Activated naive CD8-positive, alpha-beta T cell treated with anti-CD3 and anti-CD28 coated beads, Interleukin-2, amount 50 U/mL, for 24 hours (primary cell): ENCODE measurements at places on chromosomes 1 and 21.
A peak's percentile ranks its signal among the peaks of the same experiment; 100 is the strongest.

GRCh38 chr1:66527686-66528085 is 6.3 kb upstream of the SGIP1 start:
- no peak for DNase-seq

GRCh38 chr1:47766832-47767740 is 230.1 kb downstream of the TRABD2B start:
- no peak for DNase-seq

DNA sequence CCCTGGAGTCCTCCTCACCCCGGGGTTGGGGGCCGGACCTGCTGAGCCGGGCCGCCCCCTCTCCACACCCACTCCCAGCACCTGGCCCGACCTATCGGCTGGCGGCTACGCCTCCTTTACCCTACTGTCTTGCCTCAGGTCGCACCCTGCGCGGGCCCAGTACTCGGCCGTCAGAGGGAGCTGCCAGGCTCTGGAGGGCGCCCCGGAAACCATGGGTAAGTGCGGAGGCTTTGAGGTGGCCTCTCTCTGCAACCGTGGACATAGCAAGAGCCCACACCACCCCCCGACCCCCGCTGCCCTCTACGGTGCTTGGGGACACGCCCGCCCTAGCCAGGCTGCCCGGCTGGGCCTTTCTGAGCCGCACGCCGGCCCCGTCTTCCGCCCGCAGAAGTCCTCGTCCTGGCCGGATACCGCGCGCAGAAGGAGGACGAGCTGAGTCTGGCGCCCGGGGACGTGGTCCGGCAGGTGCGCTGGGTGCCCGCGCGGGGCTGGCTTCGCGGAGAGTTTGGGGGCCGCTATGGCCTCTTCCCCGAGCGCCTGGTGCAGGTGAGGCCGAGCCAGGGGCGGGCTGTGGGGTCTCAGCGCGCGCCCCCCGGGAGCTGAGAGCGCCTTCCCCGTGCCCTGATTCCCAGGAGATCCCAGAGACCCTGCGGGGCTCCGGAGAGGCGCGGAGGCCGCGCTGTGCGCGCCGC is at the start of gene SH3D21:
SH3D21 (plus strand) TSS at position 159 of the 692 bp plus-strand sequence; CDS start at position 212, 53 bp downstream.
- DNase-seq, result peak; percentile 57

DNA sequence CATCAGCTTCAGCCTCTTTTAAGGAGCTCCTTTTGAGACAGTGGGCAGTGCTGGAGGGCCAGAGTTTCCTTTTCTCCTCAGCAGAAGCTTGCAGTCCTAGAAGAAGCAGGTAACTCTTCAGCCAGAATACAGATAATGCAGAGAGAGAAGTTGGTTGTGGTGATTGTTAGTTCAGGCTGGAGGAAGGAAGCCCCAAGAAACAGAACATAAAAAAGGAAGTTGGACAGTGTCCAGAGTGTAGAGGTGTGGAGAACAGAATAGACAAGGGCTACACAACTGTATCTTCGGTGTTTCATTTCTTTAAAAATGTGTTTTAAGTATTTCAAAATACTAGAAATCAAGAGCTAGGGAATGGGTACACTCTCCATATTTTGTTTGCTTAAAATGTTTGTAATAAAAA is 6.4 kb upstream of the TACSTD2 start:
- no peak for DNase-seq

- DNase-seq, result no peak
These were observed 14.3 kb downstream of the SMG5 start for GRCh38 chr1:156268336-156268735.

DNA sequence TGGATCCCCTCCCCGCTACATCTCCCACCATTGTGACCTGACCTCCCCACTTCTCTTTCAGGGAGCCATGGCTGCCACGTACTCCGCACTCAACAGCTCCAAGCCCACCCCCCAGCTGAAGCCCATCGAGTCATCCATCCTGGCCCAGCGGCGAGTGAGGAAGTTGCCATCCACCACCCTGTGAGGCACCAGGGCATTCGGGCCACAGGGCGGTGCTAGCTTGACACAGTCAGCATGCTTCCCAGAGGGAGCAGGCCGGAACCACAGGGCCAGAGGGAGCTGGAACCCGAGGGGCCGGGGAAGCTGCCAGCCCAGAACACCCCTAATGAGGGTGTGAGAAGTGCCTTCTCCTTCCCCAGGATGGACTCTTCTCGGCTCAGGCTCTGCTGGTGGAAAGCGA is 44.5 kb downstream of the RPS6KA1 start:
- no peak for DNase-seq

GRCh38 chr1:89701746-89702241 is 68.9 kb downstream of the LRRC8C start:
- DNase-seq, result peak; percentile 71

DNA sequence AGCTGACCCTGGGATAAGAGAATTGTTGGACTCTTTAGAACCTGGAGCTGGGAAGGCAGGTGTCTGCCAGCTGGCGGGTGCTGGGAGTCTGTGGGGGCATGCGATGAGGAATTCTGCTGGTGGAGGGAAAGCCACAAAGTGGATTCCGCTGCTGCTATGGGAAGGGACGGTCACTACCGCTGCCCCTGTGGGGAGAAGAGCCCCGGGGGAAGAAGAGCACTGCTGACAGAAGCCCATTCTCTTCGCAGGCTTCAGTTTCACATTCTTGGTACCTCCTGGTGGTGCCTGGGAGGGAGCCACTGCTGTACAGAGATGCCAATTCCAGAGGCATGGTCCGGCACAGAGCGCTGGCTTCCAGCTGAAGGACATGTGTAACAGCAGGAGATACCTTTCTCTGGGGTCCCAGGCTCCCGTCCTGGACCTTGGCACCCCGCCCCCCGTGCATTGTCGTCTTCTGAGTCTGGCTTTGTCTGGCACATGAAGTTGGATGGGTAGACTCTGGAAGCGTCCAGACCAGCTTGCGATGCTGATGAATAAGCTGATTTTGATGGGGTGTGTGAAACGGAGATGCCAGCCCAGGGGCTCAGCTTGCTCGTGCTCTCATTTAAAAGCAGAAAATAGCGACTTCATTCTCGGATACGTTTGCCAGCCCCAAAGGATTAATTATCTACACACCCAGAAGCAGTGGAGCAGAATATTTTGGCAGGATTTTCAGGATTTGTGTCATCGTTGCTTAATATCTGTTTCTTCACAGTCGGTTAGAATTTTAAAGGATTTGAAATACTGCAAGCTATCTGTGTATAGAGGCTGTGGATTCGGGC is 13.2 kb downstream of the PDXK start:
- no peak for DNase-seq

GRCh38 chr1:81989524-81989923 is 188.8 kb downstream of the ADGRL2 start:
- DNase-seq, result no peak

DNA sequence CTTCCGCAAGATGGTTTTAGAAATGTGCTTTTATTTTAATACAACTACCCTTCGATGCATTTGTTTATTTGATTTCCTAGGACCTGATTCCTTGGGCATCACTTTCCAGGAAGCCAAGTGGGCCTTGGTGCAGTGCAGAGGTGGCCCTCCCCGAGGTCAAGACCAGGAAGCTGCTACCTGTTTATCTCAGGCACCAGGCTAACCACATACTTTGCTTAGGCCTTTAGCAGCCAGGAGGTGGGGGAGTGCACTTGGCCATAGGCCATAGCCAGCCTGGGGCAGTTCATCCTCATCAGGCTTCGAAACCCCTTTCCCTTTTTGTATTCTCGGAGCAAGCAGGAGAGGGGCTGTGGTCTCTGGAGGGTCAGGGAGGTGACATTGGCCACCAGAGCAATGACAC is 45.4 kb downstream of the SMYD2 start:
- DNase-seq, result no peak

DNA sequence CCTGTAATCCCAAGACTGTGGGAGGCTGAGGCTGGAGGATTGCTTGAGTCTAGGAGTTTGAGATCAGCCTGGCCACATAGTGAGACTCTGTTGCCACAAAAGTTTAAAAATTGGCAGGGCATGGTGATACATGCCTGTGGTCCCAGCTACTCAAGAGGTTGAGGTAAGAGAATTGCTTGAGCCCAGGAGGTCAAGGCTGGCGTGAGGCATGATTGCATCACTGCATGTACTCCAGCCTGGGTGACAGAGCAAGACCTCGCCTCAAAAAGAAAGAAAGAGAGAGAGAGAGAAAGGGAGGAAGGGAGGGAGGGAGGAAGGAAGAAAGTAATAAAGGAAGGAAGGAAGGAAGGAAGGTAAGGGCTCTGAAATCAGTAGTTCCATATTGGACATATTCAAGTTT is 25.0 kb downstream of the GLUL start:
- no peak for DNase-seq

- peak; percentile 67 for DNase-seq
These were observed at the start of gene MX2 for GRCh38 chr21:41361786-41362604. MX2 (plus strand) TSS chr21:41362027; CDS start chr21:41376907, 14,880 bp downstream.

GRCh38 chr1:212491454-212491853 is 58.7 kb downstream of the NENF start:
- no peak for DNase-seq

- no peak for DNase-seq
These were observed 130.4 kb upstream of the ADGRL2 start for GRCh38 chr1:81670286-81670685.

DNA sequence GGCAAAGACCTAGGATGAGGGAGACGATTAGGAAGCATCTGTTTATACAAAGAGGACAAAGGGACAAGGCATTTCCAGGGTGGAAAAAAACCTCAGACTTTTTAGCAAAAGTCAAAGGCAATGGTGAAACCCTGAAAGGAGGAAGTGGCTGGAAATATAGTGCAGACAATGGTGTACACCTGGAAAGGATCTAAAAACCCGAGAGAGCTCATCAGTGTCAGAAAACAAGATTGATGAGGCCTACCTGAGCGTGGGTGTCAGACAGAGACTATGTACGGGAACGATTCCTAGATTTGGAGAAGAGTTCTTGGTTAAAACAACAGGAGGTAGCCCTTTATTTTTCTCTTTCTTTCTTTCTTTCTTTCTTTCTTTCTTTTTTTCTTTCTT is 68.8 kb upstream of the HUNK start:
- no peak for DNase-seq

DNA sequence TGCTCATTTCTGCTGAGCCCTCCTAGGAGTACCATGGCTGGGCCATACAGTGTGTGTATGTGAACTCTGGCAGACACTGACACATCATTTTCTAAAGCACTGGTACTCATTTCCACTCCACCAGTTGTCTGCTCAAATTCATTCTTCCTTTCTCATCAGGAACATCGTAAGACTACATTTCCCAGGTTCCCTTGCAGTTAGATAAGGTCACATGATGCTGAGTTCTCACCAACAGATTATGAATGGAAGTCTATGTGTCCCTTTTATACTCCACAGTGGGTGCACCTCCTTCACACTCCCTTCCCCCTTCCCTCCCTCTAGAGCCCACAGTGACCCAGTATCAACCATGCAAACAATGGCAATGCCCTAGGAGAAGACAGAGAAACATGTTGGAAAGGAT is 38.3 kb upstream of the PAX7 start:
- DNase-seq, result no peak

DNA sequence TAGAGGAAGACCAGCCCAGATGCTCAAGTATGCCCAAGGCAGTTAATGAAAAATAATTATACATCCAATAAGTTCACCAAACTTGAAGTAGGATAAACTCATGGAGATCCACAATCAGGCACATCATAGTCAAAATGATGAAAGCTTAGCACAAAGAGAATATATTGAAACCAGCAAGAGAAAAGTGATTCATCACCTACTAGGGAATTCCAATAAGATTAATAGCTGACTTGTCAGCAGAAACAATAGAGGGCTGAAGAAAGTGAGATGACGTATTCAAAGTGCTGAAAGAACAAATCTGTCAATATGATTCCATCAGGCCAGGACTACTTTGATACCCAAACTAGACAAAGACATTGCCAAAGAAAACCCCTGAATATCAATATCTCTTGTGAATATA is 251.7 kb upstream of the BEND5 start:
- no peak for DNase-seq

DNA sequence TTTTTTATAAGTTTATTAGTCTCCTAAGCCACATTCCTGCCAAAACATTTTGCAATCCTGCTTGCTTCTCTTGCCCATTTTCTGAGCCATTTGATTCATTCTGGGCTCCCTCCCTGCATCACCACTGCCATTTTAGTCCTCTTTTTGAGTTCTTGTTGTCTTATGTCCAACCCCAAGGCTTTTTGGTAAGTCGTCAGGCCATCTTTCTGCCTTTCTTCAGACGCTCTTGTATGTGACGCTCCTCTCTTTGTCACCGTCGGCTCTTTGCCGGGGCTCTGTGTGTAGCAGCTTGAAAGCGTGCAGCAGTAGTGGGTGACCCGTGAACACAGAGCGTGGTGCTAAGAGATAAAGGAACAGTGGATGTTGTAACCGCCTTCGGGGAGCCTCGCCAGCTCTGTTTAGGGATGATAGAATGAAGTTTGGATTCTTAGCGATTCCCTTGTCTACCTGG is 14.6 kb downstream of the HUNK start:
- DNase-seq, result no peak

DNA sequence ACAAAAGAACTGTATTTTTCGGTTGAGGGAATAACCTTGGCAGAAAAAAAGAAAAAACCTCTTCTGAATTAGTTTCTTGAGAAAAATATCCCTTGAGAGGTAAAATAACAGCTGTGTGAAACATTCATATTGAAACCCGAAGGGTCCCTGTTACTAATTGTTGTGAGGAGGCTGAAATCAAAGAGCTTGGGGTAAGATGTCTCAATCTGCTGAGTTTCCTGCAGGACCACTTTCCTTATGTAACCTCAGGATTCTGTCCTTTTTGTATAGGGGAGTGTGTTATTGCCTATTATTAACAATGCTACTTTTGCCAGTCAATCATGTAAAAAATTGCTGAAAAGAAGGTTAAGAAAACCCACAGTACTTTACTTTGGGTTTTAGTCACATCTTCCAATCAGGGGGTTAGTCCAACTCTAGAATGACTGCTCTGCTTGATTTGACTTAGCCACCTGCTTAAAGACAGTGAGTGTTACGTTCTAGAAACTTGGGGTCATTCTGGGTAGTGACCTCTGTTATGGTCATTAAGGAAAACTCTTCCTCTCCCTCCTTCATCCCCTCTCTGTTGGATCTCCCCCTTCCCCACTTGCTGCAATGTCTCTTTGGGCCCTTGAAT is 138.8 kb downstream of the GIPC2 start:
- DNase-seq, result no peak

- DNase-seq, result no peak
These were observed 56.5 kb upstream of the BACH1 start for GRCh38 chr21:29242201-29242600.
